ENCODE measurements at places on chromosomes 7 and 10.

- DNase-seq = no peak
These were observed 784 bp upstream of the SERPINE1 start for GRCh38 chr7:101125989-101126650.

DNA sequence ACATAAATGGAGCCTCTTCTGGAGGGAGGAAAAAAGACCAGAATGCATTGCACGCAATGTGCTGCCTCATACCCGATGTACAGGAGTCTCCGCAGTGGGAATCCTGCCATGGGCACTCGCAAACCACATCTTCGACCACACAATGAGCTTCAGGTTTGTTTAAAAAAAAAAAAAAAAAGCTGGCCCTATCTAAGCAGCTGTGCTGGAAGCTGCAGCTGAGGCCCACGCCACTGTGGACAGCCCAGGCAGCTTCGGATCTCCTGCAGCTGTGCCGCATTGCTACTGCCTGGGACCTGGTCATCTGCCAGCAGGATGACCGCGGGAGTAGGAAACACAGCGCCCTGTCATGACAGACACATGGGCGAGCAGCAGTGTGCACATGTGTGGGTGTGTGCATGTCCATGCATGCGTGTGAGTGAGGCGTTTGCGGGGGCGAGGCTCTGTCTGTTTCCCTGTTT is 26.0 kb downstream of the EN2 start:
- no peak for DNase-seq

- DNase-seq = no peak
These were observed 325.5 kb downstream of the GPR37 start for GRCh38 chr7:124440081-124440480.

- DNase-seq = no peak
These were observed 44.5 kb downstream of the PSMC2 start for GRCh38 chr7:103391976-103392375.

- DNase-seq = no peak
These were observed 400.4 kb downstream of the CDC14C start for GRCh38 chr7:49324707-49325106.

DNA sequence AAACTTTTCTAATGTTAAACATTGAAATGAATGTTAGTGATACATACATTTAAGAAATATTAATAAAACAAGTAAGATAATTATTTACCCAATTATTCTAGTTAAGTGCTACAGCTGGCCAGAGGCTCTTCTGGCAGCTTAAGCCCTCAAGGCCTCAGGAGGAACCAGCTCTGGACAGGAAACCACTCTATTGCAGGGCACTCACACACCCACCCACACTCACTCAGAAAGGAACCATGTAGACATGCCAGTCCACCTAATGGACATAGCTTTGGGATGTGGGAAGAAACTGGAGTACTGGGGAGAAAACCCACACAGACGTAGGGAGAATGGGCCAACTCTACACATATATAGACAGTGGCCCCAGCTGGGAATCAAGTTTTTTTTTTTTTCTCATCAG is 28.2 kb downstream of the UMAD1 start:
- no peak for DNase-seq

- DNase-seq = no peak
These were observed 33.3 kb downstream of the GNA12 start for GRCh38 chr7:2810682-2811415.

DNA sequence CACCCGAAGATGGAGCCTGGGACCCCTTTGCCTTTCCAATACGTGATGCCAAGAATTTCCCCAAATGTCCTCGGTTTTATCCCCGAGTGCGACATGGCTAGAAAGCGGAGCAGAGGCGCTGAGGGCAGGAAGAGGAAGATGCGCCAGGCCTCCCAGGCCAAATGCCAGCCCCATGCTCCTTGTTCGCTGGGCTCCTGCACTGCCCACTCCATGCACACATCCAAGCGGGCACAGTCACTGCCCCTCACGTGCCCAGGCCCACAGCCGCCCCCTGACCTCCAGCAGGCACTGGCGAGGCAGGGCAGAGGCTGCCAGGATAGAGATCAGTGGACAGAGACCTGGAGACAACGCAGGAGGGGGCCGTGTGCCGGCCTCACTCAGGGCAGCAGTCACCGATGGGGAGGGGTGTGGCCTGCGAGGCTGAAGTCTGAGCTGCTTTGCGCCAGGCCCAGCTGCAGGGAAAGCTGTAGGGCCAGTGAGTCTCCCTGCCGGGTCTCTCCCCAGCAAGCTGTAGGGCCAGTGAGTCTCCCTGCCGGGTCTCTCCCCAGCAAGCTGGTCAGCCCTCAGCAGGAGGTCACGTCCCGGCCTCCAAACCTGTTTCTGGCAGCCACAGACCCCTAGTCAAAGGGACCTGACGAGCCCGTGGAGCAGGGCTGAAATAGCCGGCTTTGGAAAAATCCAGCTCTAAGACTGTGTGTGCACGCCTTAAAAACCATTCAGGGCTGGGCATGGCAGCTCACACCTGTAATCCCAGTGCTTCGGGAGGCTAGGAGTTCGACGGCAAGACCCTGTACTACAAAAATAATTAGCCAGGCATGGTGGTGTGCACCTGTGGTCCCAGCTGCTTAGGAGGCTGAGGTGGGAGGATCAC is 100.6 kb upstream of the DIP2C start:
- no peak for DNase-seq

GRCh38 chr10:24901686-24902399 is 50.6 kb downstream of the PRTFDC1 start:
- no peak for DNase-seq

GRCh38 chr10:74502963-74503608 is 323.3 kb upstream of the KAT6B start:
- no peak for DNase-seq

DNA sequence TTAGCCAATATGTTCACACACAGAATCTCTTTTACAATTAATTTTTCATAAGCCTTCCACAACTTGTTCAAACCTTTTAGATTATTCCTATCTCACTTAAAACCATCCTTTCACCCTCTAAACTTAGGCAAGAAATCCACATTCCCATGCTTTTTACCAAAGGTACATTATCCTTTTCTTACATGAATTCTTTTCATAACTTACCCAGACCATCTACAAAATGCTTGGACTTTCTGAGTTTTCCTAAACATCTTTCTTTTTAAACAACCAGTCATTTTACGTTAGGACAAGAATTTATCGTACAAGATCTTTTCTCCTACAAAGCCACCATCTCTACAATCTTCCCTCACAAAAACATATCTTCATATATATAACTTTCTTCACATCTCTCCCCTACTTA is 18.8 kb upstream of the GARS1 start:
- no peak for DNase-seq

GRCh38 chr7:604001-604883 is 84.6 kb upstream of the PDGFA start:
- no peak for DNase-seq

Data from HEK293T (cell line).